Thyroid gland (tissue), 4 donors: ENCODE measurements at places on chromosomes 7 and 10. TPM values are rescaled to one million over a fixed set of nuclear protein-coding genes. Genes with fewer than 3 reads are reported as not detected.

TACC2 gene
- 107 TPM for total RNA-seq

DNA sequence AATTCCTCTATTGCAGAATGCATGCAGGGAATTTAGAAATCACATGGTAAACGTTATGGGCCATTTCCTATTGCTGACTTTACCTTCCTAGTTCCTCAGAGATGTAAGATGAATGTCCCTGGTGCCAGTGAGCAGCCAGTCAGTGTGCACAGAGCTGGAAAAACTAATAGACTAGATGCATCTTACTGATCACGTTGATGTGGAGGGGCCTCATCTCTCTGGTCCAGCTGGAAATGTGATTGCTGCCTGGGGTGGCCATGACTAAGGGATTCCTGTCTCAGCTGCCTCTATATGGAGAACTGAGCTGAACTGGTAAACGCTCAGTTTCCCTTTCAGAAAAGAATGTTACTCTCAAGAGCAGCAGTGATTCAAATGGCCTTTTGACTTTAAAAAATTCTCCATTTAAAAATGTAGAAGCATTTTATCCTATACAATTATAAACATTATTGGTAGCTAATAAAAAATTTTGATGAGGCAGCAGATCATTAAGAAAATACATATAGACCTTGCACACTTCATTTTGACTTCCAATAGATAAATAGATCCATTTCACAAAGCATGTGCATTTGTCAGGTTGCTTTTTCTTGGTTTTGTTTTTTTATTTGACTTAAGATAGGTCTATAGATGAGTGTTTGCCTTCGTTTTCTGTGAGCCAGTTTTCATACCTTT lies 80.5 kb upstream of the INSYN2A start:
- no peaks in the 10 kb centered on the region for H3K27me3 ChIP-seq
- H3K4me3 ChIP-seq = no peak overlapping the region
- H3K27ac ChIP-seq = no peak overlapping the region
- no peak for DNase-seq

- no peak overlapping the region for H3K27ac ChIP-seq
- H3K36me3 ChIP-seq = no peaks in the 10 kb centered on the region
- no peak overlapping the region for H3K4me3 ChIP-seq
- no peak for DNase-seq
- no peaks in the 10 kb centered on the region for H3K27me3 ChIP-seq
These were observed 94.1 kb upstream of the FAM133B start for GRCh38 chr7:92684274-92684673.

PLEKHS1 gene
- total RNA-seq = not detected

DNA sequence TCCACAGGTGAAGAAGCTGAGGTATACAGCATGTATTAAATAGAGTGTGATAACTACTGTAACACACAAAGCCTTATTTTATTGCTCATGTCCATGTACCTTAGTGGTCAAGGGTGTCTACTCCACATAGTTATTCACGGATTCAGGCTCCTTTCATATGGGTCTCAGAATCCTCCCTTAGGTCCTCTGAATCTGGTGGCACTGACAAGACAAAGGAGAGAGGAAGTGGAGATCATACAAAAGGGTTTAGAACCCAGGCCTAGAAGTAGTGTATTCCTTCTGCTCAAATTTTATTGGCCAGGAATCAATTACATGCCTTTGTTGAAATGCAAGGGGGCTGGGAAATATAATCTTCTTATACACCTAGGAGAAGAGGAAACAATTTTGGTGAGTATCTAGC lies 164.6 kb downstream of the PTEN start:
- H3K4me1 ChIP-seq = no peaks in the 10 kb centered on the region
- no peaks in the 10 kb centered on the region for H3K36me3 ChIP-seq
- no peaks in the 10 kb centered on the region for H3K27me3 ChIP-seq
- H3K4me3 ChIP-seq = no peak overlapping the region
- H3K27ac ChIP-seq = no peak overlapping the region

DNA sequence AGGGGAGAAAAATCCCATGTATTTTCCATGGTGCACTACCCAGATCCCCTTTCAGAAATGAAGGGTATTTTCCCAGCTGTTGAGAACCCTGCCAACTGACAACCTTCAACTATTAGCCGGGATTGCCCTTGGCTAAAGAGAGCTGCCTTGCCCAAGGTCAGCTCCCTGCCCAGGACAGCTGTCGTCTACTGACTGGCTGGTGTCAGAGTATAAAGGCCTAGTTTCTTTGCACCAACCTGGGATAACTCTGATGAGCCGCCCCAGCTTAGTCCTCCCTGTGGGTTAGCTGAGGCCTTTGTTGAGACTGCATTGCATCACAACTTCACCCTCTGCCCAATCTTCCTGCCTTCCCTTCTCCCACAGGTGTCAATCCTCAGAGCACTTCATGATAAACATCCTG lies 147.2 kb upstream of the RHEB start:
- no peak for DNase-seq
- peaks cover 21% of the 10 kb centered on the region for H3K4me1 ChIP-seq
- no peak overlapping the region for H3K27ac ChIP-seq

FRMD4A gene
- total RNA-seq = 14.7 TPM

- no peak for DNase-seq
- no peaks in the 10 kb centered on the region for H3K36me3 ChIP-seq
- no peaks in the 10 kb centered on the region for H3K27me3 ChIP-seq
These were observed 192.0 kb downstream of the ADAM12 start for GRCh38 chr10:126196281-126196680.

DNA sequence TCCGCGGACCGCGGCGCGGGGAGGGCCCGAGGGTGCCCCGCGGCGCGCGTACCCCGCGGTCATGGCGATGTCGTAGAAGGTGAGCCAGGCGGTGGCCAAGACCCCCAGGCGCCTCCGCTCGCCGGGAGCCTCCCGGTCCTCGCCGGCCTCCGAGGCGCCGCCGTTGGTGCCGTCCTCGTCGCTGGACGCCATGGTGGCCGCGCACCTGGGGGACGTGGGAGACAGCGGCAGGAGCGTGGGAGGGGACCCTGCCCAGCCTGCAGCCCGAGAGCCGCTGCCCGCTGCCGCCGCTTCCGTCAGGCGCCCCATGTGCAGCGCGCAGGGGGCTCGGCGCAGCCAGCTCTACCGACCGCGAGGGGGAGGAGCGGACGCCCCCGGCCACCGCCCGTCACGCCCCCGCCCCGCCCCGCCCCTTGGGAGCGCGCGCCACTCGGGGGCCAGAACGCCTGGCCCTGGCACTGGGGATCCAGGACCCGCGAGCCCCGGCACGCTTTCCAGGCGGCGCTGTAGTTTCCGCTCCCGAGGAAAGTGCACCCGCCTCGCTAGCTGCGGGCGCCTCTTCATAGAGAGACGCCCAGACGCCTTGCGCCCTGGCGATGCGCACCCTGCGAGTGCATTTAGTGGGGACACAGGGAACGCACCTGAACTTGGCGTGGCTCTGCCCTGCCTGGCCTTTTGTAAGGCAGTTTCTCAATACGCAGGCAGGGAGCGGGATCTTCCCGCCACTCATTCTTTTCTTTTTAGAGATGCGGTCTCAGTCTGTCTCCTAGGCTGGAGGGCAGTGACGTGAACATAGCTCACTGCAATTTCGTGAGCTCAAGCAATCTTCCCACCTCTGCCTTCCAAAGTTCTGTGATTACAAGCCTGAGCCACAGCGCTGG lies at the start of gene HACD1:
HACD1 (minus strand) TSS at position 344 of the 881 bp plus-strand sequence; CDS start at position 309, 35 bp downstream.
- DNase-seq = peak; percentile 69
- H3K4me3 ChIP-seq = peak within 1 kb of the TSS; percentile 79
- H3K27ac ChIP-seq = peak within 1 kb of the TSS; percentile 94
- H3K27me3 ChIP-seq = no peaks in the 10 kb centered on the region
- peaks cover 3% of the 10 kb centered on the region for H3K4me1 ChIP-seq
- H3K36me3 ChIP-seq = no peaks in the 10 kb centered on the region

GRCh38 chr10:110750931-110751330 lies 106.8 kb downstream of the RBM20 start:
- H3K4me3 ChIP-seq = no peak overlapping the region
- H3K27me3 ChIP-seq = no peaks in the 10 kb centered on the region
- no peaks in the 10 kb centered on the region for H3K4me1 ChIP-seq
- no peak overlapping the region for H3K27ac ChIP-seq
- no peak for DNase-seq
- H3K36me3 ChIP-seq = no peaks in the 10 kb centered on the region

DNA sequence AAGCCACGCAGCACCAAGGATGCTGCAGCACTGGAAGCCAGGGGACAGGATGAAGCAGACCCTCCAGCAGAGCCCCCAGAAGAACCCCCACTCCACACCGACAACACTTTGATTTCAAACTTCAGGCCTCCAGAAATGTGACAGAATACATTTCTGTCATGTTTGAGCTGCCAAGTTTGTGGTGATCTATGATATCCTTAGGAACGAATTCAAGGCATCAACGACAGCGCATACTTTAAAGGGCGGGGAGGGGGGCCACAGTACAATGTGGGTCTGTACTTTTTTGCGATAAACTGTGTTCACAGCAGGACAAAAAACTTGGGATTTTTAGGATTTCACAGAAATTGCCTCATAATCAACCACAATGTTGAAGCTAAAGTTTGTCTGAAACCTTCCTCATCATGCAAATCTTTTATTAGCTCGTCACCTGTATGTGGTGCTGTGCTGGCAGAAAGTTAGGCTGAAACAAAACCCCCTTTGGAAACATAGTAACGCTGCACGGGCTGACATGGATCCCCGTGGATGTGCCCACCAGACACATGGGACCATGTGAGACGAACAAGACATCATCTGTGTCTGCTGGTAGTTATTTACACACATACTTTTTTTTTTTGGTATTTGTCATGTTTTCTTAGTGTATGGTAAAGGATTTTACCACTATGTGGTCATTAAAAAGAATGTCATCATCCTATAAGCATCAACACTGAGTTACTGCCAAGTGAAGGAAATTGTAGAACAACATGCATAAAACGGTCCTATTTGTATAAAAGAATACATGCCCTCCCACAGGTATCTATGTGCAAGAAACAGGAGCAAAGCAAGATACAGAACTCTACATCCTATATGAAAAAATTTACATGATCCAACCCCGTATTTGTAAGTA lies 113.3 kb upstream of the AFAP1L2 start:
- H3K36me3 ChIP-seq = no peaks in the 10 kb centered on the region
- no peak for DNase-seq
- peak overlapping the region; percentile 91 for H3K27ac ChIP-seq
- no peaks in the 10 kb centered on the region for H3K27me3 ChIP-seq
- no peak overlapping the region for H3K4me3 ChIP-seq

GRCh38 chr7:128381161-128381821 lies 19.8 kb upstream of the PRRT4 start:
- H3K27me3 ChIP-seq = no peaks in the 10 kb centered on the region
- H3K36me3 ChIP-seq = no peaks in the 10 kb centered on the region
- no peak overlapping the region for H3K27ac ChIP-seq
- no peaks in the 10 kb centered on the region for H3K4me1 ChIP-seq

- no peak overlapping the region for H3K4me3 ChIP-seq
- H3K27me3 ChIP-seq = no peaks in the 10 kb centered on the region
- no peak for DNase-seq
- H3K4me1 ChIP-seq = peaks cover 3% of the 10 kb centered on the region
- no peak overlapping the region for H3K27ac ChIP-seq
These were observed 73.4 kb upstream of the CUX1 start for GRCh38 chr7:101743995-101744360.

DNA sequence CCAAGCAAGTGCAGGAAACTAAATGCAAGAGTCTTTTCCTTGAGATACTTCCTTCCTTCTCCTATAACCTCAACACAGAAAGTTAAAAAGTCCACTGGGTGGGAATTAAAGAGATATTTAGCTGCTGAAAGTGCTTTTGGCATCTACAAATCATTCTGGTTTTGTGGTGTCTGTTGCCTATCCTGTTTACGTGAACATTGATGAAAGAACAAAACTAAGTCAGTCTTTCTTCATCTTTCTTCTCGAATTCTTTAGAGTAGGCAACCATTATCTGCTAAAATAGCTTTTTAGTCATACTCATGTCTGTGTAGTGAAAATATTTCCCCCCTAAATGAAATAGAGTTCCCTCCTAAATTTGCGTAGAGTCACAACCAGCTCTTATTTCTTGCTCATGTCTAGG lies 838.6 kb downstream of the GATA3 start:
- no peaks in the 10 kb centered on the region for H3K4me1 ChIP-seq
- no peak overlapping the region for H3K4me3 ChIP-seq
- no peaks in the 10 kb centered on the region for H3K27me3 ChIP-seq
- no peaks in the 10 kb centered on the region for H3K36me3 ChIP-seq

GRCh38 chr7:100367251-100367620 lies 6.1 kb upstream of the PILRA start:
- no peak overlapping the region for H3K4me3 ChIP-seq
- H3K4me1 ChIP-seq = no peaks in the 10 kb centered on the region
- no peak overlapping the region for H3K27ac ChIP-seq
- DNase-seq = no peak
- H3K36me3 ChIP-seq = no peaks in the 10 kb centered on the region
- H3K27me3 ChIP-seq = no peaks in the 10 kb centered on the region

- DNase-seq = no peak
- H3K4me1 ChIP-seq = no peaks in the 10 kb centered on the region
- H3K4me3 ChIP-seq = no peak overlapping the region
- peaks cover 4% of the 10 kb centered on the region for H3K36me3 ChIP-seq
- no peaks in the 10 kb centered on the region for H3K27me3 ChIP-seq
These were observed 15.4 kb downstream of the TFAM start for GRCh38 chr10:58400609-58401008.

TMEM270 gene
- total RNA-seq = not detected

H2BK1 gene
- total RNA-seq = not detected

C7orf33 gene
- not detected for total RNA-seq

CLRN3 gene
- total RNA-seq = not detected

SKIDA1 gene
- 8.9 TPM for total RNA-seq

- H3K36me3 ChIP-seq = no peaks in the 10 kb centered on the region
- no peak for DNase-seq
- H3K27ac ChIP-seq = no peak overlapping the region
- no peak overlapping the region for H3K4me3 ChIP-seq
These were observed 163.1 kb upstream of the PLXNA4 start for GRCh38 chr7:132739271-132739955.

DNA sequence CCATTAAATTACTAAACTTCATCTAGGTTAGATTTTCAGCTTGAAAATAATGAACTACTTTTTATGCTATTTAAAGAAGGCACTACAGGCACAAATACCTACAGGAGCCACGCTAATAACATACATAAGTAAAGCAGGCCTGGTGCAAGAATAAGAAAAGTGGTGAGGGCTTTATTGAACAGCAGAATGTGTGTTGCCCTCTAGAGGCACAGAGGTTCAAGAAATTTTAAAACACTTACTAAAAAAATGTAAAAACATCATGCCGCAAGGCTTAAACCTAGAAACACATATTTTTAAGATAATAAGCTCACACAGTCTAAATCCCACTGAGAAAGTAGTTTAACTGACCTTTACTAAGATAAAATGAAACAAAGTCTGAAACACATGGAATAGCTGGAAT lies 20.3 kb downstream of the CACUL1 start:
- no peak overlapping the region for H3K4me3 ChIP-seq
- H3K27me3 ChIP-seq = no peaks in the 10 kb centered on the region
- H3K27ac ChIP-seq = no peak overlapping the region
- DNase-seq = no peak
- H3K36me3 ChIP-seq = no peaks in the 10 kb centered on the region

GRCh38 chr7:8082762-8083161 lies 114.2 kb downstream of the GLCCI1 start:
- DNase-seq = no peak
- peaks cover 12% of the 10 kb centered on the region for H3K36me3 ChIP-seq
- H3K27me3 ChIP-seq = no peaks in the 10 kb centered on the region
- H3K27ac ChIP-seq = no peak overlapping the region
- H3K4me1 ChIP-seq = no peaks in the 10 kb centered on the region
